ENCODE measurements at places on chromosomes 11 and 22.
A peak's percentile ranks its signal among the peaks of the same experiment; 100 is the strongest.

DNA sequence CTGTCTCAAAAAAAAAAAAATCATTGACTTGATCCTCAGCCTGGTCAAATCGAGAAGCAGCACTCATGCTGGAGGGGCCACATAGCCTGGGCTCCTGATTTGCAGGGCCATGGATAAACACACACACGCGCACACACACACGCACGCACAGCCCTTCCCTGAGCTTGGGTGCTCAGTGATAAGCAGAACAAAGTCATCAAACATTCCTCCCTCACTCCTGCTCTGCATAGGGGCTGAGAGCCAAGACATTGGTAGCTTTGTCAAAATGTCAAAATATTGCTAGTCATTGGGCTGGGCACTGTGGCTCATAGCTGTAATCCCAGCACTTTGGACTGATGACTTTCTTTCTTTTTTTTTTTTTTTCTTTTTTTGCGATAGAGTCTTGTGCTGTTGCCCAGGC is 34.0 kb upstream of the A4GALT start:
- peak; percentile 85 for DNase-seq

- peak; percentile 92 for DNase-seq
Observed at GRCh38 chr11:59247531-59248227, 35.0 kb upstream of the MPEG1 start.

DNA sequence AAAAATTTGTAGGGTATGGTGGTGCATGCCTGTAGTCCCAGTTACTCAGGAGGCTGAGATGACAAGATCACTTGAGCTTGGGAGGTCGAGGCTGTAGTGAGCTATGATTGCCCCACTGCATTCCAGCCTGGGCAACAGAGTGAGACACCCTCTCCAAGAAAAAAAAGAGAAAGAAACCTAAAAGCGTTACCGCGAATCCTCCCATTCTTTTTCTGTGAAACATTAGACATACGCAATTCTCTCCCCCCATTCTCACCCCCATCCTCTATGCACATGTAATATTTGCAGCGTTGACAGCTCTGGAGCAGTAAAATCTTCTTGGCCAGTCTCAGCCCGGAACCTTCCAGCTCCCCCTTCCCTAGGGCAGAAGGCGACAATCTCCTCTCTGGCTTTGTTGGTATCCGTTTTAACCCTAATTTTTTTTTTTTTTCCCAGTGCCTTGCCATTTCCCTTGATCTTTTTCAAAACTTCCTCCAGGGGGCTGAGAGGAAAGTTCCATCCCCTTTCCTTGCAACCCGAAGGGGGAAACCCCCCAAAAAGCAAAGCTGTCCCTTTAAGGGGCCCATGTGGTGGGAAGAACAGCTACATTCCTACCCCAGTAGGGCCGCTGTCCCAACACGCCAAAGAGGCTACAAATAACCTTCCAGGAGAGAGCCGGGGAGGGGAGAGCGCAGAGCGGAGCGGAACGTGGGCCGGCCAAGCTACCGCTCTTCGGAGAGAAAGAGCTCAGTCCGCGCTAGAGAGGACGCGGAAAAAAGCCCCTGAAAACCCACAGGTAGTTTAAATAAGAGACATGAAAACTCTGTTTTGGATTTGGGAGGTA is 1.9 kb downstream of the LRP4 start:
- DNase-seq: peak; percentile 65

- DNase-seq: no peak
Observed at GRCh38 chr11:93194673-93195291, 3.0 kb downstream of the SLC36A4 start.

DNA sequence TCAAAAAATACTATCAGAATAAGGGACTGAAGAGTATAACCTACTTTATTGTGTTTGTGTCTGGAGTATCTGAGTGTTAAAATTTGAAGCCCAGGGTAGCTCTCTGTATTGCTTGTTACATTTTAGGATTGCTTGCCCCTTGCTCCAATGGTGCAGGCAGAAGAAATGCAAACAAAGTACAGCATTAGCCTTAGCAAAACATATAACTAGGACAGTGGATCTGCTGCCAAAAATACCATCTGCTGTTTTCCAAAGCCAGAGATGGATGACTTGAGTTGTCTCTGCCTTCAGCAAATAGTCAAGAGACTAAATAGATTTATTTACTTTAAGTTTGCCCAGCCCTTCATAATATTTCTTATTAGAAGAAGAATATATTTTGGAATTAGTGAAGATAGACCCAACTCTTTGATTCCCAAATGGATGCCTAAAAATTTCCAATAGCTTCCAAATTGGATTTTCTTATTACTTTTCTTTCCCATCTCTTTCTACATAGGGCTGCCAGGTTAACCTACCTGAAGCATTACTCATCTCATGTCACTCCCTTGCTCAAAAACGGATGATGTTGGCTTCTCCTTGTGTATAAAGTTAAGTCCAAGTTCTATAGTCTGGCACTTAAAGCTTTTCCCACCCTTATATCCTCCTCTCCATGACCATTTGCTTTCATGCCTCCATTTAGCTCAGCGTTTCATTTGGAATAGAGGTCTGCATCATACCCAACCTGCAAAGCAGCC is 66.3 kb downstream of the LDLRAD3 start:
- peak; percentile 43 for DNase-seq

DNA sequence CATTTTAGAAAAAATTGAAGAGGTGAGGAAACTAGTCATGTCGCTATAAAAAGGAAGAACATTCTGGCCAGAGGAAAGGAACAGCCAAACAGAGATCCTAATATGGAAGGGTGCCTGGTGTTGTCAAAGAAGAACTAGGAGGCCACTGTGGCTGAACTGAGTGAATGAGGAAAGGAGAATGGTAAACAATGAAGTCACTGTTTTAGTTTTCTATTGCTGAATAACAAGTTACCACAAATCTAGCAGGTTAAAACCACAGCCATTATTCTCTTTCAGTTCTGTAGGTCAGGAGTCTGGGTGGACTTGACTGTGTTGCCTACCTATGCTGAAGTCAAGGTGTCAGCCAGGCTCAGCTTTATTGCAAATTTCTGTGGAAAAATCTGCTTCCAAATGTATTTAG is 549.3 kb upstream of the CCDC90B start:
- no peak for DNase-seq

- no peak for DNase-seq
Observed at GRCh38 chr11:8267831-8268529, 4.3 kb upstream of the LMO1 start.

GRCh38 chr11:20193307-20193706 is 33.0 kb upstream of the DBX1 start:
- no peak for DNase-seq

GRCh38 chr11:31477528-31478222 is 31.7 kb downstream of the IMMP1L start:
- DNase-seq: no peak

- DNase-seq: peak; percentile 43
Observed at GRCh38 chr11:134592391-134592990, 180.4 kb upstream of the B3GAT1 start.

- peak; percentile 35 for DNase-seq
Observed at GRCh38 chr22:20128902-20129746, 2.5 kb upstream of the ZDHHC8 start.

- DNase-seq: peak; percentile 66
Observed at GRCh38 chr11:65132988-65133700, 1.2 kb downstream of the SYVN1 start.

- peak; percentile 38 for DNase-seq
Observed at GRCh38 chr11:32870676-32871075, 21.9 kb upstream of the QSER1 start.

DNA sequence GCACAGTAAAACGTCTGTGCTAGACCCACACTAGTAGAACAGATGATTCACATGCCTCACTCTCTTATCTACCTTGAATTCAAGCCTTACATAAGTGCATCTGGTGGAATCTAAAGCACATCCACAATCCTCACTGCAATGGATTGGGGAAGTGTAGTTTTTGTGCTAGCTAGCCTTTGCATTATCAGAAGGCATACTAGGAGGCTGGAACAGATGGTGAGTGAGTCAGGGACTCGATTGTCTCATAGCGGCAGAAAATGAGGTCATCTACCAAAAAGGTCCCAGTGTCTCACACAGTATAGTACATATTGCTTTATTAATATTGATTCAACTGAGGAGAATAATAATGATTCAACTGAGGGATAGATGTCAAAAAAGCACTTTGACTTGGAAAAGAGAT is 9.3 kb downstream of the MSANTD4 start:
- peak; percentile 32 for DNase-seq

- DNase-seq: peak; percentile 91
Observed at GRCh38 chr11:72040491-72041363, 39.6 kb downstream of the NUMA1 start.
